ENCODE measurements at places on chromosomes 3 and 15.
A peak's percentile ranks its signal among the peaks of the same experiment; 100 is the strongest.

- no peaks in the 10 kb centered on the region for H3K36me3 ChIP-seq
- DNase-seq = no peak
- H3K4me3 ChIP-seq = no peak overlapping the region
- peaks cover 26% of the 10 kb centered on the region for H3K27me3 ChIP-seq
- H3K4me1 ChIP-seq = peaks cover 11% of the 10 kb centered on the region
These were observed 64.7 kb downstream of the ISG20 start for GRCh38 chr15:88703533-88703932.

DNA sequence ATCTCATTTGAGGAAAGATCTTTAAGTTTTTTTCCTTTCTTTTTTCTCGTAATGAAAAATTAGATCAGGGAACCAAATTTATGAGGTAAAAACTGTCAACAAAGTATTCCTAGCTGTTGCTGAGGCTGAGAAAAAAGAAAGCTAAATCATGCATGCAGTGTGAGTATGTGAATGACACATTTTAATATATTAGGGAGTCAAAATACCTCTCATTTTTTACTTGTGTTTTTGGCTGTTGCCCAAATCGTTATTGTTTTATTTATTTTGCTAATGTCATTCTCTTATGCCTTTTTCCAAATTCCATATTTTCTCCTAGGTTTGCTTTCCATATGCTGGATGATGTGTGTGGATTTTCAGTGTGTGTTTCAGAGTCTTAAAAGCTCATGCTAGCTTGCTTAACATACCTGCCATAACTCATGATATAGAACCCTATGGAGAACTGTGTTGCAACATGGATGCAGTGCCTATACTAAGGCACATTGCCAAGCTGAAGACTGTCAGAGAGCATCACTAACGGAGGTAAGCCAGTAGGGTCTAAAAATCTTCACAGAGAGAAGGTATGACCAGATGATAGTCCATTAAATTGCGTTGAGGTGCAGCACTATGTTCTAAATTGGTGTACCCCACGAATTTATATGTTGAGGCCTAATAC lies 629.5 kb upstream of the KCNMB2 start:
- no peak overlapping the region for H3K27ac ChIP-seq
- no peaks in the 10 kb centered on the region for H3K27me3 ChIP-seq
- H3K4me3 ChIP-seq = no peak overlapping the region
- H3K4me1 ChIP-seq = peaks cover 12% of the 10 kb centered on the region
- H3K36me3 ChIP-seq = no peaks in the 10 kb centered on the region

GRCh38 chr15:58988006-58988785 lies 733 bp downstream of the RNF111 start:
- DNase-seq = peak; percentile 78
- H3K4me3 ChIP-seq = peak overlapping the region; percentile 94
- H3K27me3 ChIP-seq = no peaks in the 10 kb centered on the region
- peaks cover 18% of the 10 kb centered on the region for H3K36me3 ChIP-seq

DNA sequence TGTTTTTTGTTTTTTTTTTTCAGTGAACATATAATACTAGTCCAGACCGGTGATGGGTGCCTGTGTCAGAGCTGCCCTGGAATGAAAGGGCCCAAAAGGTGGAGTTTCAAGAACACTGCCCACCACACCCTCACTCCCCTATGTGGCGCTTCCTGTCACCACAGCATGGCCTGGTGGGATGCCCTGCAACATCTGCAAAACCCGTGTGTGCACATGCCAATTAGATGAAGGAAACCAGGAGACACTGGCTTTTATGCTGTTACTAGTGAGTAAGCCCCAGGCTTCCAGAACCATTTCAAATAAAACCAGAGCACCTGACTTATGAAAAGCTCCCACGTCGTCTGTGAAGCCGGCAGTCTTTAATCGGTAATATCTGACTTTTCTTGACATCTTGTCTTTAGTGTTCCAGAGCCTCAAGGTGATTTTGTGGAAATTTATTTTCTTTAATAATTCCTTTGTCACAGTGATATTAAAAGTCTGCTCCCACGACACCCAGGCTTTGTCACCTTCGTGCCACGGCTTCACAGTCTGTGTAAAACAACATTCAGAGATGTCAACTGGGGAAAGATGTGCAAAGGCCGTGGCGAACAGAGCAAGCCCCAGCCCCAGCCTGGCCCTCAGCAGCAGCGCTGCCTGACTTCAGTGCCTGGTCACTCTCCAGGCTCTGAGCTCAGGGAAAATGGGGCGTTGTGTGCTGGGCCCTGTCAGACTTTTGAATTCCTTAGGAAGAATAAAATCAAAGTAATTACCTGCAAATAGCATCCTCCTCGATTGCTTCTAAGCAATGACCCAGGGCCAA lies 6.4 kb downstream of the CFAP92 start:
- no peaks in the 10 kb centered on the region for H3K4me1 ChIP-seq
- no peak overlapping the region for H3K4me3 ChIP-seq
- DNase-seq = no peak
- H3K27ac ChIP-seq = no peak overlapping the region
- no peaks in the 10 kb centered on the region for H3K36me3 ChIP-seq
- no peaks in the 10 kb centered on the region for H3K27me3 ChIP-seq

DNA sequence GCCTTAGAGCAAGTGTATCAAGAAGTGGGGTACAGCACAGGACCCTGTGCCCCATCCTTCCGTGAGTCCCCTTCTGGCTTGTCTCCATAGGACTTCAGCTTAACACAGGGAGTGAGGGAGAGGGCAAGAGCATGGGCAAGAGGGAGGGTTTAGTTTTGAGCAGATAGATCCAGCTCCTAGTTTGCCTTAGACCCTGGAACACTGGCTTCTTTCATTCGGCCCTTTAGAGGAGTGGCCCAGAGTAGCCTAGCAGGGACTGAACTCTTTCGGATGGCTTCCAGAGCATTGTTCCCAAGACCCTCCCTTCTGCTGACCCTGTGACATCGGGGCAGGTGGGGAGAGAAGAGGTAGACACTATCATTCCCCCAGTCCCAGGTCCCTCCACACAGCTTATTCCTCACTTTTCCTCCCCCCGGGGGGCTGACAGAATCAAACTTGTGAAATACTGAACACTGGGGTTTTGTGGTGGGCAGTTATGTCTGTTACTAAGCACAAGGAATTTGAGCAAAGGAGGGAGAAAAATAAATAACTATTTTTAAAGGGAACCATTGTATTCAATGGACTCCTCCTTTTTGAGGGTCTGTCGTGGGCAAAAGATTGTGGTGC lies 289.6 kb upstream of the C2CD4B start:
- peaks cover 6% of the 10 kb centered on the region for H3K4me1 ChIP-seq
- no peak for DNase-seq
- H3K36me3 ChIP-seq = no peaks in the 10 kb centered on the region
- H3K4me3 ChIP-seq = no peak overlapping the region

GRCh38 chr15:40558952-40559742 lies 5.7 kb downstream of the CCDC32 start:
- peaks cover 1% of the 10 kb centered on the region for H3K4me1 ChIP-seq
- no peak overlapping the region for H3K4me3 ChIP-seq
- H3K27ac ChIP-seq = no peak overlapping the region
- H3K27me3 ChIP-seq = no peaks in the 10 kb centered on the region

DNA sequence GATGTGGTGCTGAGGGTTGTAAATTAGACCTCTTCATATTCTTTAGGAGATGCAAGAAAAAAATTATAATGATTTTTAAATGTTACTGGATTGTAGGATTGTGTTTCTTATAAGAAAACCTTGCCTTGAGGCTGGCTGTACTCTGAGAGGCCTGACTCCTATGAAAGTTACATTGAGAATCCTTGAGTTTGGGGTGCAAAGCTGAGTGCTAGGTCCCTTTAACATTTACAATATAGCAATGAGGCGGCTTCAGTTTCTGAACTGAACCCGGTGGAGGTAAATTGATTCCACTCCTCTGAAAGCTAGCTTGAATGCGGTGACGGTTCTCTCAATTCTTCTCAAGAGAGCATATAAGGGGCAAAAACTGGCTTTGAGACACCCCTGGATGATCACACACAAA lies at the start of gene TMPRSS7:
TSS of gene TMPRSS7 (plus strand) at position 301 of the 400 bp plus-strand sequence. CDS start 110 bp downstream, outside the sequence.
- H3K4me3 ChIP-seq = no peak within 1 kb of the TSS
- no peaks in the 10 kb centered on the region for H3K27me3 ChIP-seq
- H3K36me3 ChIP-seq = no peaks in the 10 kb centered on the region
- H3K4me1 ChIP-seq = no peaks in the 10 kb centered on the region
- no peak for DNase-seq
- no peak within 1 kb of the TSS for H3K27ac ChIP-seq

DNA sequence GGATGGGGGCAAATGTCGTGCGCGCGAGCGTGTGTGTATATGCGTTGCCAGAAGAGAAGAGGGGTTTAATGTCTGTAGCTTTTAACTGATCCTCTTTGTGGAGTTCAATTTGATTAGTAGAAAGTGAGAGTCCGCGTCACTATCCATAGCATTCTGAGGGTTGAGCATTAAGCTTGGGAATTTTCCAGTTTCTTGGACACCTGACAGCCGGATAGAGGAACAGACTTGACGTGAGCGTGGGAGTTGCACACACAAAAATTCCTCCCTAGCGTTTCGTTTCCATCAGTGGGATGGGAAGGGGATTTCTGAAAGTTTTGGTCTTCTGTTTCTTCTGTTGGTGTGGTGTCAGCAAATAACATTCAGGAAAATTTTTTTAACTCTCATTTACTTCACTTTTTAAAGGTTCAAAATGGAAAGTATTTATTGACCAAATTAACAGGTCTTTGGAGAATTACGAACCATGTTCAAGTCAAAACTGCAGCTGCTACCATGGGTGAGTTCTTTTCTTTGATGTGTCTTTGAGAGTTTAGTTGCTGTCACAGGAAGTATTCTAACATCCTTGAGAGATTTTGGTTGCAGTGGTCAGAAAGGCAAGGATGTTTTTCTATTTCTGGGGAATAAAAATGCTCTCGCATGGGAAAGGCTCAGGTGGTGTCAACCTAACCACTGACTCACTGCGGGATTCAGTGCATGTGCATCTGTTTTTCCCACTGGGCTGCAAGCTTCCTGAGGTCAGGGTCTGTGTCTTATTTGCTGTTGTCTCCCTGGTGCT lies 841 bp downstream of the POGLUT1 start:
- H3K4me3 ChIP-seq = peak overlapping the region; percentile 84
- peaks cover 16% of the 10 kb centered on the region for H3K4me1 ChIP-seq
- H3K27ac ChIP-seq = no peak overlapping the region
- DNase-seq = no peak

DNA sequence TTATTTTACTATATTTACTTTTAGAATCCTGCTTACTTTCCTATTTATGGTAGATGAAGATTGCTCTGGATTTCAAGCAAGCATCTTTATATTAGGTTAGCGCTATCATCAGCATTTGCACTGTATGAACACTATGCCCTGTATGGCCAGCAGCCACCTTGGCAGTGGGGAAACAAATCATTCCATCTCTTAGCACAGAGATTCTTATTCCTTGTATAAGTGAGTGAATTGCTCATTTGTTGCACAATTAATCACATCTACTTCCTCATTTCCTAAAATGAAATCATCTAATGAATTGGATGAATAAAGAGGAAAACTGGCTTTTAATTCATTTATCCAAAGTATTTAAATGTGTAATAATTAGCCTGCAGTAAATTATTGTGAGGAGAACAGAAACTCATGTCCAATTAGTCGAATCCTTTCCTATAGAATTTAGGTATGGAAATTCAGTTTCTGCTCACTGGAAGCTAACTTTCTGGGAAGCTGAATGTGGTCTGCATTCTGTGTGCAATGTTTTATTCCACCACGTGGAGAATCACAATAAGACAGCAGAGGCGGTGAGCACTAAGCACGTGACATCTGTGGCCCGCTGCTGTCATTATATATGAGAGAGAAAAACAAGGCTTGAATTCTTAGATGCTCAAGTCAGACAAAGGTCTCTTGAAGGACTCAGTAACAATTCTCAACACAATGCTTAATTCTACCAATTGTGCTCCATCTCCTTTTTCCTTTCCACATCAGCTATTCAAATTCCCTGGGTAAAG lies 93.4 kb downstream of the PEX5L start:
- no peak overlapping the region for H3K4me3 ChIP-seq
- no peak for DNase-seq
- no peak overlapping the region for H3K27ac ChIP-seq
- H3K27me3 ChIP-seq = peaks cover 18% of the 10 kb centered on the region
- no peaks in the 10 kb centered on the region for H3K4me1 ChIP-seq
- no peaks in the 10 kb centered on the region for H3K36me3 ChIP-seq

DNA sequence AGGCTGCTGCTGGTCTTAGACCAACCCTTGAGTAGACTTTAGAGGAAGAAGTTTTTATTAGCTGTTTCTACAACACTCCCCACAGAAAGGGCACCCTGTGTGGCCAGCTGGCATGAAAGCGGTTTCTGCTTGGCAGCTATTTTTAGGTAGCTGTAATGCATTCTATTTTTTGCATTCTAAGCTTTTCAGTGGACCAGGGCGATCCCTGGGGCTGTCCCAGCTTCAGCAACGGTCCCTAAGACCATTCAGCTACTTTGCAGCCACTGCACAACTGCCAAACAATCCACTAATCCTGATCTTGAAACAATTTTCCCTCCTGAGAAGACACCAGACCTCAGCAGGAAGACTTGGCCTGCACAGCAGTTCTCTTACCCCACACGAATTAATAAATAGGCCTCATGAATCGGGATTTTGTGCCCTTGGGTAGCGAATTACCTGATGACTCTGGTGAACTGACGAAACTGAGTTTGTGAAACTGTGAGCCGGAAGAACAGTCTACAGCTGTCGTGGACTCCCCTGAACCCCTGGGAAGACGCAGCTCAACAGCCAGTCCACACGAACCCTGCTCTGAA lies 14.6 kb upstream of the TFRC start:
- no peaks in the 10 kb centered on the region for H3K36me3 ChIP-seq
- H3K27ac ChIP-seq = peak overlapping the region; percentile 60
- no peak overlapping the region for H3K4me3 ChIP-seq
- DNase-seq = peak; percentile 53
- peaks cover 24% of the 10 kb centered on the region for H3K4me1 ChIP-seq

- H3K27me3 ChIP-seq = no peaks in the 10 kb centered on the region
- H3K4me1 ChIP-seq = no peaks in the 10 kb centered on the region
- H3K36me3 ChIP-seq = no peaks in the 10 kb centered on the region
- no peak overlapping the region for H3K4me3 ChIP-seq
These were observed 152.0 kb downstream of the OPA1 start for GRCh38 chr3:193744822-193745684.

- H3K4me1 ChIP-seq = no peaks in the 10 kb centered on the region
- H3K27ac ChIP-seq = no peak overlapping the region
- DNase-seq = no peak
- no peak overlapping the region for H3K4me3 ChIP-seq
- H3K36me3 ChIP-seq = no peaks in the 10 kb centered on the region
These were observed 140.7 kb upstream of the ARPP21 start for GRCh38 chr3:35498506-35499210.

GRCh38 chr3:55780913-55781312 lies 293.8 kb upstream of the WNT5A start:
- H3K36me3 ChIP-seq = no peaks in the 10 kb centered on the region
- H3K27ac ChIP-seq = no peak overlapping the region
- no peak for DNase-seq
- H3K27me3 ChIP-seq = peaks cover 29% of the 10 kb centered on the region
- no peak overlapping the region for H3K4me3 ChIP-seq
- H3K4me1 ChIP-seq = no peaks in the 10 kb centered on the region

DNA sequence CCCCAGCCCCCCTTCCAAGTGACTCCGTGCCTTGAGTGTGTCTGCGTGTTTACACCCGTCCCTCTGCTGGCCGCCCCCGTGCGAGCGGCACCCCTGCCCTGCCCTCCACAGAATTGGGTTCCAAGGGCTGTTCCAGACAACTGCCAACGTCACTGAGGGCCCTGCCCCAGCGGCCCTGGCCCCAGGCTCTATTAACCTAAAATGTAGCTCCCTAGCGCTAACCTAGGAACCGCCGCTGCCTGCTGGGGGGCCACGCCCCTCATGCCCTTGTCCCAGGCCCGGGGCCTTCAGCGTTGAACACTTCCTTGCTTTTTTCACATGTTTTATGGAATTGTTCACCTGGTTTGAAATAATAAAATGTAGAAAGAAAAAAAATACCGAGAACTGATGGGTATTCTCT lies 10.0 kb upstream of the SEMA3B start:
- H3K4me1 ChIP-seq = peaks cover 61% of the 10 kb centered on the region
- DNase-seq = peak; percentile 15
- peak overlapping the region; percentile 97 for H3K27ac ChIP-seq
- no peak overlapping the region for H3K4me3 ChIP-seq
- no peaks in the 10 kb centered on the region for H3K27me3 ChIP-seq
- H3K36me3 ChIP-seq = peaks cover 58% of the 10 kb centered on the region

Measured in heart right ventricle (tissue), 16 donors.